Aorta (tissue), 5 donors: ENCODE measurements at places on chromosomes 3 and 15.
A peak's percentile ranks its signal among the peaks of the same experiment; 100 is the strongest.

DNA sequence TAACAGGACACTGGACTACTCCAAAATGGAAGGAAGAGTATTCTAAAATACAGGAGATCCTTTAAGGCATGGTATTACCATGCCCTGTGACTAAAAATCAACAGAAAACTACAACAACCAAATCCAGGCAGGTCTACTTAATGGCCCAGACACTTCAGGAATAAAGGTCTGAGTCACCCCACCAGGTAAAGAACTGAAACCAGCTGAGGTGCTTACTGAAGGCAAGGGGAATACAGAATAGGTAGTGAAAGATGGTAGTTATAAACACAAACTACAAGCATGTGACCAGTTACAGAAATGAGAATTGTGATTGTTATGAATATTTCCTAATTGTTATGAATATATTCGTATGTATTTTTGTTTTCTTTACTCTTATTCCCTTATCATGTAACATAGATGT lies 13.4 kb downstream of the IFT57 start:
- no peak for DNase-seq
- H3K4me3 ChIP-seq, result no peak overlapping the region
- no peaks in the 10 kb centered on the region for H3K27me3 ChIP-seq
- no peaks in the 10 kb centered on the region for H3K4me1 ChIP-seq

- no peak overlapping the region for H3K27ac ChIP-seq
- H3K4me3 ChIP-seq, result no peak overlapping the region
- H3K36me3 ChIP-seq, result no peaks in the 10 kb centered on the region
- no peaks in the 10 kb centered on the region for H3K27me3 ChIP-seq
- no peak for DNase-seq
Observed at GRCh38 chr15:42035435-42035761, 14.6 kb upstream of the PLA2G4E start.

DNA sequence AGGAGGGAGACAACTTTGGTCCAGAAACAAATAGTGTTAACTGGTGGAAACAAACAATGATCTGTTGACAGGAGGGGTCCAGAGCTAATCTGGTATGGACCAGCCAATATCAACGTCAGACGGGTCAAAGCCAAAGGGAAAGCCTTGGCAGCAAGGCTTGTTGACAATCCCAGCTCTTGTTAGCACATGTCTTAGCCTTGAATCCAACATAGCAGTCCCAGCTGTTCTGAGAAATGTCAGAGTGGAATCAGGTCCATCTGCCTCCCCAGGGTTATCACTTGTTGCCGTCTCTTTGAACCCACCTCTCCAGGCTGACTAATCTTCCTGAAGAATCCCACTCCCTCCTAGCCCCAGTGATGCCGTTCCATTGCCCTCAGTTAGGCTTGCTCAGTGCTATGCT lies 404.6 kb upstream of the MCTP2 start:
- H3K36me3 ChIP-seq, result no peaks in the 10 kb centered on the region
- no peak for DNase-seq
- H3K4me1 ChIP-seq, result no peaks in the 10 kb centered on the region
- no peak overlapping the region for H3K27ac ChIP-seq

- no peaks in the 10 kb centered on the region for H3K27me3 ChIP-seq
- no peak overlapping the region for H3K4me3 ChIP-seq
- no peak overlapping the region for H3K27ac ChIP-seq
- DNase-seq, result peak; percentile 63
Observed at GRCh38 chr15:87777054-87777561, 479.4 kb downstream of the NTRK3 start.

- no peak overlapping the region for H3K4me3 ChIP-seq
- H3K27ac ChIP-seq, result no peak overlapping the region
- no peak for DNase-seq
- no peaks in the 10 kb centered on the region for H3K36me3 ChIP-seq
- no peaks in the 10 kb centered on the region for H3K4me1 ChIP-seq
- no peaks in the 10 kb centered on the region for H3K27me3 ChIP-seq
Observed at GRCh38 chr3:128167973-128168674, 14.8 kb downstream of the EEFSEC start.

DNA sequence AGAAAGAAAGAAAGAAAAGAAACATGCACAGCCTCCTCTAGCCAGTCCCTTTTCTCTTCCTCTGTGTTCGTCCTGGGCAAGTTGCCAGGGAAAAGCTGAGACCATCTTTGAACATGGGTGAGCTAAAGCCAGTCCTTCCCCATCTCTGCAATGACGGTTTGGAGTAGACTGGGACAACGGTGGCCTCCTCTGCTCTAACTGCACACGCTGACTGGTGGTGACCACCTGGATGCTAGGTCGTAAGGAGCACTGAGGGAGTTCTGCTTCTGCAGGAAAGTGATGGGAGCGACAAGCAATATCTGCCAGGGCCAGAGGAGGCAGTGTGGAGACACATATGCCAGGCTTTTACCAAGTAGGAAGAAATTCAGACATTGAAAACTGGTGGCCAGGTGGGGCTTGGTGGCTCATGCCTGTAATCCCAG lies 111.7 kb downstream of the NUP210 start:
- no peak overlapping the region for H3K4me3 ChIP-seq
- no peaks in the 10 kb centered on the region for H3K36me3 ChIP-seq
- H3K4me1 ChIP-seq, result no peaks in the 10 kb centered on the region
- H3K27ac ChIP-seq, result no peak overlapping the region
- H3K27me3 ChIP-seq, result no peaks in the 10 kb centered on the region

DNA sequence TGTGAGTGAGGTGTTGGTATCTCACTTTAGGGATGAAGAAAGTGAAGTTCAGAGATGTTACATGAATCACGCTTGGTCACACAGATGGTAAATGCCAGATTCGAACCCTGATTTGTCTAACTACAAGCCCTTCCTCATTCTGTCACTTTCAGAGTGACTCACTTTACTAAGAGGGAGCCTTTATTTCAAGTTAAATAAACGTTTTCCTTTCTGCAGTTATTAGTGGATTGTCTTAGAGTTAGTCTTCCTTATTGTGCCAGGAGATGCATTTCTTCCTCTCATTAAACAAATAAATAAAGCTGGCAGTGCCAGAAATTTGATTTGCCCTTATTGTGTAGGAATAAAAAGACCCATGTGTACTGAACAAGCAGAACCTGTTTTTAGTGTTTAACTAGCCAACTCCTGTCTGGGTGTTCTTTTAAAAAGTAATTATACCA lies 162.5 kb downstream of the AKAP13 start:
- no peak for DNase-seq
- H3K36me3 ChIP-seq, result no peaks in the 10 kb centered on the region
- no peak overlapping the region for H3K4me3 ChIP-seq
- peaks cover 3% of the 10 kb centered on the region for H3K4me1 ChIP-seq

DNA sequence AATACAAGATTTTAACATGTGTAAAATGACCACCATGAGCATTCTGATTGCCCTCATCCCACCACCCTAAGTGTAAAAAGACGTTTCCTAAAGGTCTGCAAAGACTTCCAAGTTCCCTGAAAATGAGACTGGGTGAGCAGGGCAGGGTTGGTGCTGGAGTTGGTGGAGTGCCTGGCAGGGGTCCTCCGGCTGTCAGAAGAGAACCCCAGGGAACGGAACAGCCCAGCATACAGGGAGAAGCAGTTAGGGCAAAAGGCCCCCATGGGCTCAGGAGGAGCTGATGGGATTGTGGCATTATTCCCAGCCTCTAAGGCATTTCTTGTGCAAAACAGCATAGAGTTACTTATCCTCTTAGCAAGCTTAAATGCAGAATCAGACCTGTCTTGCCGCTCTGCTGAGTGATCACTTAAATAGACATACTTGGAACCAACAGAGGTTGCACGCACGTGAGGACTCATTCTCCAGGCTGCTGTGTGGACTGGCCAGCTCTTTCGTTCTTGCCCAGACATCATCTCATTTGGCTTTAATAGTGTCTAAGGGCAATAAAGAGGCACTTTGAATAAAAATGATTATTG lies 36.0 kb downstream of the XYLB start:
- H3K27ac ChIP-seq, result no peak overlapping the region
- H3K4me3 ChIP-seq, result no peak overlapping the region
- H3K4me1 ChIP-seq, result no peaks in the 10 kb centered on the region
- no peaks in the 10 kb centered on the region for H3K27me3 ChIP-seq
- DNase-seq, result no peak

DNA sequence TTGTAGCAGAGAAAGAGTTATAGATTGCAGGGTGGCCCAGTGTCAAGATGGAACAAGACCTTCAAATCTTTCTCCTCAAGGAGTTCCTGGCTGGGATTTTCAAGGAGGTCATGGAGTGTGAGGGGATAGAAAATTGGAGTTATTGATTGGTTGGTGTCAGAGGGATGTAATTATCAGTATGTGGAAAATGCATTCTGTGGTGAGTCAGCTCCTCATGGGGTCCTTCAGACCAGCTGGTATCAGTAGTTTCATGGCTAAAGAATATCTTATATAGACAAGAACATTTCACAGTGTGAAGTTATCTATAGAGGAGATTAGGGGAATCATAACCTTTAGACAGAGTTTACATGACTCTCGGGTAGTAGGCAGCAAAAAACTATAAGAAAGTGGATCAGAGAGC lies 1114.0 kb upstream of the GBE1 start:
- no peak overlapping the region for H3K27ac ChIP-seq
- no peaks in the 10 kb centered on the region for H3K36me3 ChIP-seq
- H3K4me1 ChIP-seq, result no peaks in the 10 kb centered on the region
- H3K27me3 ChIP-seq, result no peaks in the 10 kb centered on the region

DNA sequence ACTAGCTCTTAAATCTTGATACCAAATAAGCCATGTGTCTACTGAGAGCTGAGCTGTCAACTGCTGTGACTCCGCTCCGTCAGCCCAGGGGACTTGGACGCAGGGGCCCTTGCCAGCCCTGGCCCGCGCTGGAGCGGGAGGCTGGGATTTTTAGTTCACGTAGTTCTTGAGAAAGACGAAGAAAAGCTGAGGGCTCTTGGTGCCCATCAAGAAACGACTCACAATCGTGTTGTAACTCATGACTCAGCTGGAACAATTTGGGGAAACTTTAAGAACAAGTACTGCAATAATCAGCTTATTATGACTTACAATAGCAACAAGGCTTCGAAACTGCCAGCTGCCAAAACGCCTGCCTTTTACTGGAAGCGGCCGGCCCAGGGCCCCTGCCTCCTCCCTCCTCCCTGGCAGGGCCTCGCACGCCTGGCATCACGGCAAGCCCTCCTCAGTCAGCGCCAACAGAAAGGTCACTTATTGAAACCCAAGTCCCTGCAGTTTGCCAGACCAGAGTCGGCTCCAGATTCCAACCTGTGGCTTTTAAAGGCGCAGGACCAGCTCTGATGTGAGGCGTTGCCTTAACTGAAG lies 60.3 kb downstream of the RGMA start:
- peak overlapping the region; percentile 4 for H3K27ac ChIP-seq
- no peaks in the 10 kb centered on the region for H3K27me3 ChIP-seq
- peak; percentile 96 for DNase-seq
- H3K4me3 ChIP-seq, result no peak overlapping the region
- H3K4me1 ChIP-seq, result peaks cover 2% of the 10 kb centered on the region

DNA sequence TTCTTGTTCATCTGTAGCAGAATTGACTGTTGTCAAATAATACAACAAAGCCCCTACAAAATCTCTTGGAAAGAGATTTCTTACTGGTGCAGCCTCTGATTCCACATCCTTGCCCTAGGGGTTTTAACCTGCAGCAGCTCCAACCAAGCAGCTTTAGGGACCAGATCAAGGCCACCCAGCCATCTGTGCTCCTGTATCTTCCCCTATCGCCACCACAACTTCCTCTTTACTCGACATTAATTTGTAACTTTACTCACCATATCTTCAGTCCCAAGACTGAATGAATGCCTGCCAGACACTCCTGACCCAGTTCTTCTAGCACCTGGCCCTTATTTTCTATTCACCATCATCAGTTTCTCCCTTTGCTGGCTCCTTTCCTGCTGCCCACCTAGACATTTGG lies 156.6 kb upstream of the IL12A start:
- H3K4me1 ChIP-seq, result peaks cover 3% of the 10 kb centered on the region
- DNase-seq, result no peak
- H3K36me3 ChIP-seq, result peaks cover 1% of the 10 kb centered on the region
- H3K27me3 ChIP-seq, result no peaks in the 10 kb centered on the region

DNA sequence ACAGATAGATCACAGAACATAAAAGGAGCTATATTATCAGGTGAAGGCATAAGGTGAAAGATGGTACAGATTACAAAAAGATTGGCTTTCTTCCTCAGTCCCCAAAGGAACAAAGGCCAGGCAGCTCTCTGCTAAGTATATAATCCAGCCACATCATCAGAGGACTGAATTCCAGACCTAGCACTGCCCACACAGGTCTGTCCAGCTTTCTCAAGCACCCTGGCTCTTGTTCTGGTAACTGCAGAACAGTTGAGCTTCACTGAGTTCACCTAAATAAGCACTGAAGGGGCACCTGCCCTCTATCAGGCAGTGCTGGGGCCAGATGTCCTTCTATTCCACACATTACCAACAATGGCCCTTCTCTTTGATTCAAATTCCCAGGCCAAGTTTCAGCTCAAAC lies 6.3 kb downstream of the DUOXA1 start:
- H3K27me3 ChIP-seq, result no peaks in the 10 kb centered on the region
- no peak overlapping the region for H3K4me3 ChIP-seq
- DNase-seq, result no peak
- no peaks in the 10 kb centered on the region for H3K36me3 ChIP-seq
- no peaks in the 10 kb centered on the region for H3K4me1 ChIP-seq
- H3K27ac ChIP-seq, result no peak overlapping the region

GRCh38 chr3:7371693-7372572 lies 511.0 kb downstream of the GRM7 start:
- DNase-seq, result no peak
- H3K27me3 ChIP-seq, result no peaks in the 10 kb centered on the region
- H3K4me1 ChIP-seq, result no peaks in the 10 kb centered on the region
- no peak overlapping the region for H3K4me3 ChIP-seq

DNA sequence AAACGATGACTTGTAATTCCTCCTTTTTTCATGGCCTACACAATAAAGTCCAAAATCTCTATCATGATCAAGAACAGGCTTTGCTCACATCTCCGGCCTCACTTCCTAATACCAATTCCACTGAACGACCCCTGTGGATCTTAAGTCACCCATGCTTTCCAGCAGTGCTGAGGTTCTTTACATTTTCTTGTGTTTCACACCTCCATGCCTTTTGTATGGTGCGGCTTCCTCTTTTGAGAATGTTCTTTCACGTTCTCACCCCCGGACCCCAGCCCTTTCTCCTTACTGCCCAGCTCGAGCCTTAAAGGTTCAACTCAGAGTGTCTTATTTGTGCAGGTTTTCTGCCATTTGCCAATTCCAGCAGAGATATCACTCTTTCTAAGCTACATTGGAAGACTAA lies 70.1 kb downstream of the CSNK1G1 start:
- no peaks in the 10 kb centered on the region for H3K4me1 ChIP-seq
- H3K27ac ChIP-seq, result no peak overlapping the region
- no peaks in the 10 kb centered on the region for H3K27me3 ChIP-seq
- no peak for DNase-seq
- no peak overlapping the region for H3K4me3 ChIP-seq

DNA sequence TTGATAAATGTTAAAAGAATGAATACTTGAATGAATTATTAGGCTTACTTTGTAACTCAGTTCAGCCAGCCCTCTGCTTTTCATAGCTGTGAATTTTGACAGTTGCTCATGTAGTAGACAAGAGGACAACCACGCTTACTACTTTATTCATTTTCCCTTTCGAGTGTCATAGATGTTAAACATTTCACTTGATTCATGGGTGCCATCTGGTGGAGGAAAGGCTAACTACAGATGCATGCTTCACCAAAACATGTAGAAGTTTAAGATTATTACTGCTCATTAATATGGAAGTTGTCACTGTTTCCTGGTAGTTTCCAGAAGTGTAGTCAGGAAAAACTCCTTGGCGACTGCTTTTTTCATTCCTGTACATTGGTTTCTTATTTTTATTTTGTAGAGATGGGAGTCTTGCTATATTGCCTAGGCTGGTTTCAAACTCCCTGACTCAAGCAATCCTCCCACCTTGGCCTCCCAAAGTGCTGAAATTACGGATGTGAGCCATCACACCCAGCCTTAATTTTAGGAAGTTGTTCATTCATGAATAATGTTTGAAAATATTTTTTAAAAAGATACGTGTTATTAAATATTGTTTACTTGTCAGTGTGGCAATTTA lies 163.2 kb downstream of the B3GALNT1 start:
- H3K27ac ChIP-seq, result no peak overlapping the region
- H3K4me1 ChIP-seq, result no peaks in the 10 kb centered on the region
- no peak for DNase-seq
- no peaks in the 10 kb centered on the region for H3K27me3 ChIP-seq
- H3K4me3 ChIP-seq, result no peak overlapping the region
